Stimulated activated naive CD4-positive, alpha-beta T cell treated with Interleukin-2 at 50 U/mL for 16 hours (primary cell): ENCODE measurements at places on chromosomes 16 and 17.

GRCh38 chr16:14309906-14310305 is 238.8 kb downstream of the MRTFB start:
- no peak for DNase-seq

- DNase-seq: no peak
Measured at GRCh38 chr16:69057400-69058378, 47.8 kb upstream of the HAS3 start.

DNA sequence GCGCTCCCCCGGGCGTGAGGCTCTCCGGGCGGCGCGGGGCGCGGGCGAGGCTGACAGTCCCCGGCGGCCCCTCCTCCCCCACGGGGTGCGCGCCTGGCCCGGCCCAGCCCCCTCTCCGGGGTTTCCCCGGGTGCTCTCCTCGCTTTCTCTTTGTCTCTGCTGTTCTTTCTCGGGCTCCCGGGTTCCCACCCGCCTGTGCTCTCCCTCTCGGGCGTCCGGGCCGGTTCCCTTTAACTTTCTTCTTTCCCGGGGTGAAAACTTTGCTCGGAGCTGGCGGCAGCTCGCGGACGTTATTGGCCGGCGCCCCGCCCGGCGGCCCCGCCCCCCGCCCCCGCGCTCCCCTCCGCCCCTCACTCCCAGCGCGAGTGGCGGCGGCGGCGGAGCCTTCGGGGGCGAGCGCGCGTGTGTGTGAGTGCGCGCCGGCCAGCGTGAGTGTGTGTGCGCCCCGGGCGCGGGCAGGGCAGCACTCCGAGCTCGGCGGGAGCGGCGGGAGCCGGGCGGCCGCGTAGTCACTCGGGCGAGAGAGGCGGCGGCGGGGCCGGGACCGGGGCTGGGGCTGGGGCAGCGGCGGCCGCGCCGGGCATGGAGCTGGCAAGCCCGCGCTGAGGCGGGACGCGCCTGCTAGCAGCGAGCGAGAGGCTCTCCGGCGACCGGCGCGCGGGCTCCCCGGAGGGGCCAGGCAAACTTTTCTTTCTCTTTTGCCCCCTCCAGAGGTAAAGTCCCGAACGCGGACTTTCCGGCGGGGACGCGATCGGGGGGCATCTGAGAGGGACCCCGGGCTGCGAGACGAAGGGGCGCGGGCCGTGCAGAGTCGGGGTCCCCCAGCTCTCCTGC is at the start of gene NTN1:
Gene NTN1, plus strand, starts transcription at position 353 of the 834 bp plus-strand sequence. CDS start 864 bp downstream, outside the sequence.
- DNase-seq: peak; percentile 53

GRCh38 chr16:27588057-27588456 is 38.1 kb downstream of the KATNIP start:
- no peak for DNase-seq

- DNase-seq: no peak
Measured at GRCh38 chr17:81252326-81252986, 13.3 kb downstream of the NDUFAF8 start.

DNA sequence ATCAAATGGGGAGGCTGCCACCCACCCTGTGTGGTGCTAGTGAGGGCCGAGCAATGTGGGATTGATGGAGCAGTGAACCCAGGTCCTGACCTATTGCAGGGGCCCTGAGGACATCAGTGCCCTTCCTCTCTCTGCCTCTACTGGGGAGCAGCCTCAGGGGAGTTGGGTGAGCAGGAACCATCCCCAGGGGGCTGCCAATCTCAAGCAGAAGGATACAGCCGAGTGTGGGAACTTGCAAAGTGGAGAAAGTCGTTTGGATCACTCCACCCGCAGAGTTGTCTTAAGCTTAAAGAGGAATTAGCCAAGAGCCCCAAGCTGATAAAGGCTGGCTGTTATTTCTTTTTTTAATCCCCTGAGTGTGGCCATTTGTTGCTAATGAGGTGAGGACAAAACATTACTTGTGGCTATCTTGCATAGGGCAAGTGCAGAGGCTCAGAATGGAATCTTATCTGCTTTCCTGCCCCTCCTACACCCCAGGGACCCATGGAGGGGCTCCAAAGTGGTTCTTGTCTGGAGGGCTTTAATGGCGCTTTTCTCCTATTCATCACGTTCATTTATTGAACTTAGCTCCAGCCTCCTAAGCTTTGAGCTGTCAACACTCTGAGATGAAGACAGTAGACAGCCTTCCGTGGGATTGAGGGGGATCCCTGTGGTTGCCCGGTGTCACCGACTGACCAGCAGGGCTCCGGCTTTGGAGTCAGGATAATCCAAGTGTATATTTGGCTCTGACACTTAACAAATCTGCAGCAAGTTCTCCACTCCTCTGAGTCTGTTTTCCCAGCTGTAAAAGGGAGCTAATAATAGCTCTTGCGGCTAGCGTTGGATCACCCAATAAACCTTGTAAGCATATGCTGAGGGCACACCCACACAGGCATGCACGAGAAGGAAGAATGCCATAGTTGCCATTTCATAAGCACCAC is 45.1 kb downstream of the MYH11 start:
- DNase-seq: no peak

DNA sequence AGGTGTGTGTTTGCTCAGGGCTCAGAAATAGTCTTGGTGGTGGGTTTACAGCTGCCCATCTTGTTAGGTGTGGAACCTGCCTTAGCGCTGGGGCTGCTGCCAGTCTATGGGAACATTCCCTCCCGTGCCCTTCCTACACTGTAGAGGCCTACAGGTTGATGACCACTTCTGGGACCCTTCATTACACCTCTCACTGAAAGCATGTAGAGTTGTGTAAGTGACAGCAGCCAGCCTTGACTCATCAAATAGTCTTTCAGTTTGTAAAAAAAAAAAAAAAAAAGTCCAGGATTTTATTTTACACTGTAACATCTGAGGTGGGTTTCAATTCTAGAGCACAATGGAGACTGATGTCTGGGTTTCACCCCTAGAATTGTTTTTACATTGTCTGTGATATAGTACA is 193.9 kb downstream of the SPECC1 start:
- no peak for DNase-seq

- DNase-seq: no peak
Measured at GRCh38 chr17:10757647-10758046, 27.8 kb upstream of the TMEM220 start.

GRCh38 chr16:65372171-65372570 is 250.3 kb upstream of the CDH11 start:
- DNase-seq: no peak

GRCh38 chr17:76667491-76667755 is 23.9 kb upstream of the ST6GALNAC1 start:
- DNase-seq: no peak

GRCh38 chr17:42112552-42113176 is at the start of gene DHX58:
TSS of gene DHX58 (minus strand) at chr17:42112714. CDS start at chr17:42111892, 822 bp downstream.
- peak; percentile 71 for DNase-seq

GRCh38 chr17:7391307-7391706 is 3.0 kb downstream of the PLSCR3 start:
- DNase-seq: no peak

GRCh38 chr16:46813611-46814010 is 17.4 kb downstream of the C16orf87 start:
- no peak for DNase-seq

- no peak for DNase-seq
Measured at GRCh38 chr17:81035521-81036196, 708 bp downstream of the BAIAP2 start.

DNA sequence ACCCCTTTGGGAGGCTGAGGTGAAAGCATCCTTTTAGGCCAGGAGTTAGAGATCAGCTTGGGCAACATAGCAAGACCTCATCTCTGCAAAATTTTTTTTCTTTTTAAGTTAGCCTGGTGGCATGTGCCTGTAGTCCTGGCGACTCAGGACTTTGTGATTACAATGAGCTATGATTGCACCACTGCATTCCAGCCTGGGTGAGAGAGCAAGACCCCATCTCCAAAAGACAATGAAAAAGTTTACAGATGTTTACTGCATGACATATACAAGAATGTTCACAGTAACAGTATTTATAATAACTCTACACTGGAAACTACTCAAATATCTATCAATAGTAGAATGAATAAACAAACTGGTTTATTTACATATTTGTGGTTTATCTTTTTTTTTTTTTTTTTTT is 33.1 kb upstream of the CCL22 start:
- DNase-seq: no peak

- no peak for DNase-seq
Measured at GRCh38 chr17:8985054-8985701, 19.7 kb upstream of the PIK3R5 start.

- no peak for DNase-seq
Measured at GRCh38 chr17:75927286-75927922, 13.4 kb downstream of the FBF1 start.

DNA sequence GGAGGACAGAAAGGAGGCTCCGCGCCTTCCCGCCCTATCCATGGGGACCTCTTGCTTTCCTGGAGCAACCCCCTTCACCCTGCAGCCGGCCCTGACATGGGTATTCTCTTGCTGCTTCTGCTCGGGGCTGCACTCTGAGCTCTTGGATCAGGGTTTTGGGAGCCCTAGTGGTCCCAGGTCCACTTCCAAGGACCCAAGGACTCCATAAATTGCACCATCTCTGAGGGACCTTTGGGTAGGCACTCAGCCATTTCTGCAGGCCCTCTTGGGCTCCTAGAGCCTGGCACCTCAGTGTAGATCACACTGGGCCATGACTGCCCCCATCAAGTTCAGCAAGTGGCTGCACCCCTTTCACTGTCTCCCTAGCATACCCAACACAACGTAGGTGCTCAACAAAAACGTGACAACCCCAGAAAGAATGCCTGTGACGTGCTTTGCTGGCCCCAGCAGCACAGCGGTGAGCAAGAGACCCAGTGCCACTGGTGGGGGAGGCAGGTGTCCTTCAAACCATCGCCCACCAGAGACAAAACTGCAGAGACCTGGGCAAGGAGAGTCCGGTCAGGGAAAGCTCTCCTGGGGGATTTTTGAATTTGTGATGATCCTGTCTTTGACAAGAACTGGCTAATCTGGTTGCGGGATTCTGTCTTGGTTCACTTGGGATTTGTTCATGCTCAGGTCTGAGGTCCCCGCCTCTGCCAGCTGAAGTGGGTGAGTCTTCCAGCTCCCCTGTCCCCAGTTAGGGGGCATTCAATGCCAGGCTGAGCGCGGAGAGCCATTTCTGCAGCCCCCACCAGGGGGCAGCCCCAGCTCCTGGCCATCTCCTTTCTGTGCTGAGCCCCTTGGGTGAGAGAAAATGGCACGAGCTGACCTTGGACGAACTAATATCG is 2.5 kb upstream of the RAB11FIP4 start:
- DNase-seq: peak; percentile 9

DNA sequence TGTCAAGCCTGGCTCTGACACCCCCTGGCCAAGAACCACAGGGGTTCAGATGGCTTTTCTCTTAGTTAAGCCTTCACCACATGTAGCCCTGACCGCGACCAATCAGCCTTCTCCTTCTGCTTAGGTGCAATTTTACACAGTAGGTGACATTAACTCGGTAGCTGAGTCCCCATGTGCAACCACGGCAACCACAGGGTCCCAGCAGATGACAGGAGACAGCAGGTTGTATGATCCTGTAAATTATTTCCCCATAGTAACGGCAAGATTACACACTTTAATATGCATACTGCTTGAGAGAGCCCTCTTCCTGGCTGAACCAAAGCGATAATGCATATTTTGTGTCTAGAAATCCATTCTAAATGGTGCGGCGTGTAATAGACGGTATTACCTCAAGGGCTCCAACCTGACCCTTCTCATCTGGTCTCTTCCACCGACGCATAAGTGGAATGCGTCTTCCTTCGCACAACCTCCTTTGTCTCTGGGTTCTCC is 458.7 kb upstream of the ZFHX3 start:
- no peak for DNase-seq
